ENCODE measurements at places on chromosomes 5 and 9.

DNA sequence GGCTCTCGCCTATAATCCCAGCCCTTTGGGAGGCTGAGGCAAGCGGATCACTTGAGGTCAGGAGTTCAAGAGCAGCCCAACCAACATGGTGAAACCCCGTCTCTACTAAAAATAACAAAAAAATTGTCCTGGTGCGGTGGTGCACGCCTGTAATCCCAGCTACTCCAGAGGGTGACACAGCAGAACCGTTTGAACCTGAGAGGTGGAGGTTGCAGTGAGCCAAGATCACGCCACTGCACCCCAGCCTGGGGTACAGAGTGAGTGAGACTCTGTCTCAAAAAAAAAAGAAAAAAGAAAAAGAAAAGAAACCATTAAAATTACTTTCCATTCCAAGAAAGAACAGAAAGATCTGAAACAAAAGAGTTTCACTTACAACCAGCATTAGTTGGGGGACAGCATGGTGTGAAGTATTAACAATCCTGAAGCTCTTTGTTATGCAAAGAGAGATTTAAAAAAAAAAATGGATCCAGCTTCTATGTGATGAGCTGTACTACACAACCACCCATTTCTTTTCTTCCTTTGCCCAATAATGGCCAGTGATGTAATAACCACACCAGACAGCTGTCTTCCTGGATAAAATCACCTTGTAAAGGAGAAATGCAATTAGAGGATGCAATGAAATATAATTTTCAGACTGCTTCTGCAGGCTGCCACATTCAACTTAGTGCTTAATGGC is 76.9 kb downstream of the MED27 start:
- DNase-seq = no peak

- no peak for DNase-seq
Observed at GRCh38 chr5:135185481-135186065, 151.5 kb upstream of the PITX1 start.

GRCh38 chr5:169762338-169763095 is 125.4 kb downstream of the DOCK2 start:
- no peak for DNase-seq

DNA sequence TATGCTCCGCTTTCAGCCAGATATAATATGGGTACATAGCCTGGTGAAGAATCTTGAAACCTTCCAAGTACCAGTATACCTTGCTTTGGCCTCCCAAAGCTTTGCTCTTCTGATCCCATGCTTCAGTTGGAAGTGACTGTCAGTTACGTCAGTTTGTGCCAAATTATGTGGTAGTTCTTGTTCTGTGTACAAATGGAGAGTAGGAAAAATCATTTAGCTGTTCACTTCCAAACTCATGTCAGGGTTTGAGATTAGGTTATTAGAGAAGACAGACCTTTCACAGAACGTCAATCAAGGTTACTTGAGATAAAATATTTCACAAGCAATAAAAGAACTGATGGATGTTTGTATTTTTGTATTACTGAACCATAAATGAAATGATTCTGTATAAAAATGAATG is 117.2 kb downstream of the NDUFS4 start:
- DNase-seq = no peak

GRCh38 chr5:172670005-172670402 is 28.9 kb downstream of the NEURL1B start:
- no peak for DNase-seq

DNA sequence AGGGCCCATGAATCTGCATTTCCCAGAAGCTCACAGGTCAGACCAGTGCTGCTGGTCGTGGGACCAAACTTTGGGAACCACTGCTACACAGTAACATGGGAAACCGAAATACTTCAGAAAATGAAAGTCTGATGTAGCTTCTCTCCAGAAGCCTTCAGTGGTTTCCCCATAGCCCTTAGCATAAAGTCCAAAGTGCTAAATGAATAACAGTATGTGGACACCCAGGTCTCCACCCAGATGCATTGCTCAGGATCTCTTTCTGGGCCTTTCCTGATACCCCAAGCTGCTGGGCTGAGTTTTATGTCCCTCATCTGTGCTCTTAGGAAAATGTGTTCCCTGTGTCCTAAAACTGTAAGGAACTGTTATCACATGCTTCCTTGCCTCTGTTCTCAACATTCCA is 100.4 kb downstream of the NFIB start:
- no peak for DNase-seq

DNA sequence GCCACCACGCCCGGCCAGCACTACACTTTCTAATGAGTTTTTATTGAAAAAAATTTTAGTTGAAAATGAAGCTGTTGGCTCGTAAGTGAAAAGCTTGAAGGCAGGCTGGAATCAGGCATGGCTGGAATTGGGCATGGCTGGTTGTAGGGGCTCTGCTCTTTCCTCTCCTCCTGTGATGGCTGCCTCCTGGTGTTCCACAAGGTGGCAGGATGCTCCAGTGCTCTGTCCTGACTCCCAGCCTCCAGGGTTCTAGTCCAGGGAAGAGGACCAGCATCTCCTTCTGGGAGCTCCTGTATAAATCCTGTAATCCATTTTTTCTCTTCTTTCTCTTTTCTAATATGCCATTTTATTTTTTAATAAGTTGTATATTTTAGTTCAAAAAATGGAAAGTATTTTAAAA is 57.2 kb upstream of the DHFR start:
- DNase-seq = no peak

DNA sequence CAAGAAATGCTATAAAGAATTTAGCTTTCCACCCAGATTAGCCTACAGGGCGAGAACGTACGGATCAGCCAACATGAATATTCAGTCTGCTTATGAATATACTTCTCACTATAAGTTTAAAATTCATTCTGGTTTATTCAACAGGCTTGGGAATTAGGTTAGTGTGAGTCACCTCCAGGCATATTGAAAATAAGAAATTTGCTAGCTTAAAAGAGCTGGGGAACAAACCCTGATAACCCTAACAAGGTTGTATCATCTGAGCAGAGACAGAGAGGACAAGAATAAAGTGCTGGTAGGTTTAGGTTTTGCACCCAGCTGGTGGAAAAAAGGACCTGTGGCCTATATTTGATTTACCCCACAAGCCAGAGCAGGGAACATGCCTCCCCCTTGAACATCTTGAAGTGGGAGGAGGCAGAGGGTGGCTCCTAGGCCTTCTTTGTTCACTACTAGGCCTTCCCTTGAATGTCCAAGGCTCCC is 12.3 kb downstream of the FNBP1 start:
- no peak for DNase-seq
